CD8-positive, alpha-beta memory T cell (primary cell): ENCODE measurements at places on chromosomes 3 and 15.
A peak's percentile ranks its signal among the peaks of the same experiment; 100 is the strongest.

DNA sequence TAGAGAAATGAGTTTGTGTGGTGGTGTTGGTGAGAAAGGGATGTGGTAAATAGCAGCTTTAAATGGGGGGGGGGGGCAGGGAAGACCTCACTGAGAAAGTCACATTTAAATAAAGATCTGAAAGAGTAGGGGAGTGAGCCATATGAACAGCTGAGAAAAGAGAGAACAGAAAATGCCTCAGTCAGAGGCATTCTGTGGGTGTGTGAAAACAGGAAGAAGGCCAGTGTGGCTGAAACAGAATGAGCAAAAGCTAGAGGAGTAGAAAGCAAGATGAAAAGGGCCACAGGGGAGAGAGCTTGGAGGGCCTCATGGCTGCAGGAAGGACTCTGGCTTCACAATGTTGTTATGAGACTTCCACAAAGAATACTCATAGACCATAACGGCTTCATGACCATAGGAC, 783.3 kb downstream of the ZPLD1 start:
- no peak for DNase-seq

GRCh38 chr15:81373775-81374395, at the start of gene TMC3:
TMC3 (minus strand) TSS chr15:81374213; CDS start chr15:81374077, 136 bp downstream.
- DNase-seq, result no peak

GRCh38 chr3:139016430-139017048, 4.2 kb downstream of the PRR23B start:
- no peak for DNase-seq

GRCh38 chr15:93882141-93882540, 349.2 kb upstream of the MCTP2 start:
- DNase-seq, result no peak

DNA sequence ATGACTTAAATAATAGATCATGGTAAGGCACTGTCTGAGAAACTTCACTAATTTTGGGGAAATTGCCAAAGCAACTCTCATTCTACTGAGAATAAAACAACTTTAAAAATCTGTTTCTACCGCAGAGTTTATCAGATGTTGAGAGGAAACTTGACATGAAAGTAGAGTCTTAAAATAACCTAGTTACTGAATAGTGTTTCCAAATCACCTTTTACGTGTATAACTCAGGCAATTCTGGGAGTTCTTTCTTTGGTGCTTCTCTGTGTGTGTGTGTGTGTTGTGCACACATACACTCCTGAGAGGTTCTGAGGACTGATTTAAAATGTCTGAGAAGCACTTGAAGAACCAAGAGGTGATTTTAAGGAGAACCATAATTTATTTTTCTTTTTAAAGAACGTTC, 236.6 kb downstream of the SV2B start:
- no peak for DNase-seq

- peak; percentile 69 for DNase-seq
These were observed 97.7 kb downstream of the RPL39L start for GRCh38 chr3:187041362-187042307.

DNA sequence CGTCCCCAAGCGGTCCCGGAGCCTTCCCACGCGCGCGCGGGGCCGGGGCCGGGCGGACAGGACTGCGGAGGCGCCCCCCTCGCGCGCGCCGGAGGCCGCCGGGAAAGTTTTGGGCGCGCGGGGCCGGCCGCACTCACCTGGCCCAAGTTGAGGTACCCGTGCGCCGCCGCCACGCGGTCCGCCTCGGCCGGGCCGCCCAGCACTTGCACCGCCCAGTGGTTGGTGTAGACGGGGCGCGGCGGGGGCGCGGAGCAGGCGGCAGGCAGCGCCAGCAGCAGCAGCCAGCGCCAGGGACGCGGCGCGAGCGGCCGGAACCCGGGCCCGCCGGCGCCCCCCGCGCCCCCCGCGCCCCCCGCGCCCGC, 289 bp downstream of the PCSK6 start:
- DNase-seq, result no peak

DNA sequence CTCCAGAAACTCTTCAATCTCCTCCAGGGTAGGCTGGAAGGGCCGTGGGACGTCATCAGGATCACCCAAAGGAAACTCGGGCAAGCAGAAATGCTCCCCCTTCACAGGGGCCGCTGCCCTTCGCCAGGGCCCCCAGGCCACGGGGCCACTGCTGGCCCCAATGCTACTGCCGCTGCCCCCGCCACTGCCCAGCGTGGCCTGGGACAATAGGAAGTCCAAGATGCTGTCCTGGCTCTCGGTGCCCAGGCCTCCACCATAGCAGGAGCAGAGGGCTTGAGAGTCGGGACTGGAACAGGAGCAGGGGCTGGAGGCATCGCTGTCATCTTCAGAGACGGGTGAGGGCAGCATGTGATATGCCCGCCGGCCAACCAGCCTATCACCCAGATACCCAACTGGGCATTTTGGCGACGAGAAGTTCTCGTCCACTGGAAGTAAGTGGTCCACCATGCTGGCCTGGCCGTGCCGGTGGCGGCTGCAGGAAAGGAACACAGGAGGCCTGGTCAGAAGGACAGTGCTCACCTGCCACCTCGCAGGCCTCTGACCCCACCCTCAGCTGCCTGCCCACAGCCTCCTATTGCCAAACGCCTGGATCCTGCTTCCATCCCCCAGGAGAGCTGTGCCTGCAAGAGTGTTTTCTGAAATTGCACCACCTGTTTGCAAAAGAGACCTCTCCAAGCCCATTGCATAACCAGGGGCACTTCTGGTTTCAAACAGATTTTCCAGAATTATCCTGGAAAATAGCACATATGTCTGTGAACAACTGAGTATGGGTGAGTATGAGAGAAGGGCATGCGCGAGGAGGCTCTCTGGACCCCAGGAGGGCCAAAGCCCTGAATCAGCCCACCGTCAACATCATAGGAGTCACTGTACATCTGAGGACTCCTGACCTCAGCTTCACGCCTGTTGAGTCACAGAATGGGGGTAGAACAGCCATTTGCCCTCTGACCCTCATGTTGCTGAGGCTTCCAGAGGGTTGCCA, 4.4 kb downstream of the KLF15 start:
- DNase-seq, result no peak

GRCh38 chr15:67125589-67126502, 60.4 kb downstream of the SMAD3 start:
- DNase-seq, result no peak

DNA sequence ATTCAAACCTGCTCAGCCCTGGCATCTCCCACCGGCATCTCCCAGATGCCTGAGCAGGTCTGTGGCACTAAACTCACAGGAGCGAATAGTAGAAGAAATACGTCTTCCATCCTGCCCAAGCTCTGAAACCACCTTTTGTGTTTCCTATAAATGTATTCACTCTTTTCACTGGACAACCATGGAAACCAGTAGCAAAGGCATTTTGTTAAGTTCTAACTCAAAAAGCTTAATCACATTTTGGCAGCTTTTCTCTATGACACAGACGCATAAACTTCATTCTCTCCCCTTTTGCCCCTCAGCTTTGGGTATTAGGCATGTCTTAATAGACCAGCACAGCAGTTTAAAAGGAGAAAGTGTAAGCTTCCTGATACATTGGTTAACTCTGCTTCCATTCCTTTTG, 24.5 kb upstream of the ARNT2 start:
- no peak for DNase-seq

DNA sequence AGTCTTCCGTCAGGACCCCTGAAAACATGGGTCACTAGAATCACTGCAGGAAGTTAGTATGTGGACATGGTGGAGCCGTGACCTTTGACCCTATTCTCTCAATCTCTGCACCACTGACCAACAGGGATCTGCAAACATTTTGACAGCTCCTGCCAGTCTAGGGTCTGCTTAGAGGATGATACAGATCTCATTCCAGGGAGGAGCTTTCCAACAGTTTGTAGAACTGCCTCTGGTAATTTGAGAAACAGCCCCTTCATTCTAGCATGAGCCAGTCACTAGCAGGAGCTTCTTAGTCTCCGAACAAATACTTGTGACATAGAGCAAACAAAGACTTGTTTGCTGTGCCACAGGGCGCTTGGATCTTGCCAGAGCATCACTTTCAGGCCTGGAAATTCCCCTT, 270.3 kb upstream of the CFAP20DC start:
- no peak for DNase-seq

DNA sequence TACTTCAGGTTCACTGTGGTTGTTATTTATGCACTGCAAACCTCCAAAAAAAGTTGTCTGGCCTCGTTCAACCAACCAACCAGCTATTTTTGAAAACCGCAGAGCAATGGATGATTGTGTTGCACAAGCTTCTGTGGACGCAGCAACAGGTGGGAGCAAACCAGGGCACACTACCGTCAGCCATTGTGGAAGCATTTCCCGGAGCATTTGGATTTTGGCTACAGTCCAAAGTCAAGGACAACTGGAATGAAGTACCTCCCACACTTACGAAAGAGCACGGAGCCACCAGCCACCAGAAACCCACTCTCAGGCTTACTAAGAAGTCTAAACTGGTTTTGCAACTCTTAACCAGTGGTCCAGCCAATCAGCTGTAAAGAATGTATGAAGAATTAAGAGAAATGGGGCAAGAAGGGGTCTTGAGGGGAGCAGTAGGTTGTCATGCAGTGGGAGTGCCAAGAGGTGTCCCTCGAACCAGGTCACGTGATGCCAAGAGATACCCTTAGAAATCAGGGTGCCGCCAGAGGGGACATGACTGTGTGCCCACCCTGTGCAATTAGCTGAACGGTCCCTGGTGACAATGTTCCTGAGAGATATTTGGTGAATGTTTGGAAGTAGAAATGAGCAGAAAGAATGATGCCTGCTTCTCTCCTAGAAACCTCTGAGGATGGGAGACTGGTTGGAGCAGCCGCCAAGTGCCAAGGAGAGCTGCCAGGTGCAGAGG, 68.9 kb upstream of the PCSK6 start:
- DNase-seq, result no peak

GRCh38 chr15:25710184-25710583, 152.9 kb downstream of the ATP10A start:
- DNase-seq, result no peak

- DNase-seq, result no peak
These were observed 37.5 kb upstream of the CHST2 start for GRCh38 chr3:143081844-143082778.

DNA sequence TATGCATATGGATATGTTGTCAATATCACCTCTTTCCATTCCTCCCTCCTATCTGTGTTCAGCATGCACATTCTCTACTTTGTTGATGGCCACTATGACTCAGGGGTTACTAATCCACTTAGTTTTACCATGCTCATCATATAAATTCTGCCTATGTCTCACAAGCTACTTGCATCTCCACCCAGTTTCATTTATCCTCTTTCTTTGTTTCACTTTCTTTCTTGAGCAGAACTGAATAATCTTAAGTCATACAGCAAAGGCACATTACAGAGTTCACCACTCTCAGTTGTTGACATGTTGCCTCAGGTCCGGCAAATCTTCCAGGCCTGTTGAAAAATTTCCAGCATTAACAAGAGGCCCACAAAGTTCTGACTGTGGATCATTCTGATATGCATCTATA, 71.5 kb downstream of the SSR3 start:
- DNase-seq, result no peak

DNA sequence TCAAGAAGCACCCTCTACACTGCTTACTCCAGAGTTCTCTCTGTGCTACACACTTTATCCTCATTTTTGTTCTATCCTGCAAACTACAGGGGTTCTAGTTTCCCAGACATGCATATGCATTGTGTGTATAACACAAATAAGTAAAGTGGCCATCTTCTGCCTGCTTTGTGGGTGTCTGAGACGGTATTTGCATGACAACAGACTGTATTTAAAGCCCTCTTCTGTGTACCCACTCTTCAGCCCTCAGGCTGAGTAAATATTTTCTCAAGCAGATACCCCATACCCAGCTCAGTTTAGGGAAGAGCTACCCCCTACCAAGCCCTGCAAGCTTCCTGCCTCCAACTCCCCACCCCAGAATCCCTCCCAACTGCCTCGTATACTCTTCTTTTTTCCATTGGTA, 31.7 kb downstream of the SYNPR start:
- no peak for DNase-seq

GRCh38 chr3:61141227-61141626, 110.0 kb downstream of the FHIT start:
- no peak for DNase-seq

DNA sequence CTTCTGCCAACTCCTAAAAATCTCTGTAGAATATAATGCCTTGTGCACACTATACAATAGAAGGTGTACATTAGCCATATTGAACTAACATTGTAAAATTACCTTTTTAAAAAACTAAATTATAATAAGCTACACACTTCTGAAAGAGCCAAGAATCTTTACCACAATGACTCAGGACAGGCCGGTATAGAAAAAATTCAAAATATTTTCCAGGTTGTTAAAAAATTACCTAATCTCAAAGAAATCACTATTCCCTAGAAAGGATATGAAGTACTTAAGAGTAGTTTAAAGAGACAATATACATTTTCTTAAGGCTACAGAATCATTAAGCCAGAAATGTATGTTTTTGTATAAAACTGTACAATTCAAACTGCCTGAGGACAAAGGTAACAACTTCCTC, 48.5 kb downstream of the TJP1 start:
- no peak for DNase-seq

- DNase-seq, result peak; percentile 51
These were observed 13.0 kb upstream of the CSK start for GRCh38 chr15:74768771-74769342.

DNA sequence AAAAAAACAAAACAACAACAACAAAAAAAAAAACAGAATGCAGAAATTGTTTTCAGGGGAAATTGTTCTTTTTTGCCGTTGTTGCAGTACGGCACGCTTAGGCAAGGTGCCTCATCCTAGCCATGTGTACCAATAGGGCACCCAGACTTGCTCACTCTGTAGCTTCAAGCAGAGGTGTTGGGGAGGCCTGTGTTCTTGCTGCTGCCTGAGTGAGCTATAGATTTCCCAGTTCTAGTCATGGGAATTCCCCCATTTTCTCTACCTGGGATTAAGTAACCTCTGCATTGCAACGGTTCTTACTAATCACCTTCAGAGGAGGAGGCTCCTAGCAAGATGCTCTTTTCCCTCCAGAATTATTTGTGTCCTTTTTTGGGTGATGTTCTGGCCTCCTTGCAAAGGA, 12.9 kb upstream of the PARL start:
- DNase-seq, result no peak

GRCh38 chr3:156511987-156512677, 42.8 kb downstream of the SSR3 start:
- no peak for DNase-seq

DNA sequence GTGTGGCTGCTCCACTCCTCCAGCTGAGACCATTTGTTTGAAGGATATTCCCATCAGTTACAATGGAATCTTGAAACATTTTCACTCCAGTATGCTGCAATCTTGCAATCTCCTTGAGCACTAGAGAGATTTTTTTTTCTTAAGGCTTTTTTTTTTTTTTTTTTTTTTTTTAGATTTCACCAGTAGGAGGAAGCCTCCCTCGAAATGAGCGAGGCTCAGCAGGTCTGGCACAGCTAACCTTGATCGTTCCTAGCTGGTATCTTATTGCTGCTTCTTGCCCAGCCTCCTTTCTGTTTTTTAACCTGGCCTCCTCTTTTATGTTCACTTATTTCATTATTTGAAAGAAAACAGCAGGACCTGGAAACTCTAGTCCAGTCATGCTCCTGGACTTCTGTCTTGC, 48.1 kb downstream of the RAP2B start:
- peak; percentile 37 for DNase-seq
